MG63 (cell line): ENCODE measurements at places on chromosomes 2 and 18.
A peak's percentile ranks its signal among the peaks of the same experiment; 100 is the strongest.

DNA sequence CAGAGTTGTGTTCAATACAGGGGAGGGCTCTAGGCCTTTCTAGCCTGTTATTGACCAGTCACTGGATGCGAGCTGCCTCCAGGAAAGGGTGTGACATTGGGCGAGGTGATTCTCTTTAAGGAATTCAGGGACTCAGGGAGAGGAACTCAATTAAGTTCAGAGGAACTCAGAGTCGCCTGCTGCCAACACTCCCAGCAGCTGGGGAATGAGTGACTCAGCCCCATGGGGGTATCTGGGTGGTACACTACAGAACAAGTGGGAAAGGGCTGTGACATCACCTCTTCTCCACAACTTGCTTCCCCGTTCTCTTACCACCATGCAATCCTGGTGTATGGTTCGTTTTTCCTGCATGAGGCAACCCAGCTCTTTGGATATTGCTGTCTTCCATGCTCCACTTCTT is 50.4 kb upstream of the CYRIA start:
- no peak for DNase-seq

GRCh38 chr2:68879296-68879695 is 8.1 kb upstream of the BMP10 start:
- no peak for DNase-seq

- DNase-seq: peak; percentile 77
Observed at GRCh38 chr2:64062840-64063239, 43.6 kb upstream of the VPS54 start.

DNA sequence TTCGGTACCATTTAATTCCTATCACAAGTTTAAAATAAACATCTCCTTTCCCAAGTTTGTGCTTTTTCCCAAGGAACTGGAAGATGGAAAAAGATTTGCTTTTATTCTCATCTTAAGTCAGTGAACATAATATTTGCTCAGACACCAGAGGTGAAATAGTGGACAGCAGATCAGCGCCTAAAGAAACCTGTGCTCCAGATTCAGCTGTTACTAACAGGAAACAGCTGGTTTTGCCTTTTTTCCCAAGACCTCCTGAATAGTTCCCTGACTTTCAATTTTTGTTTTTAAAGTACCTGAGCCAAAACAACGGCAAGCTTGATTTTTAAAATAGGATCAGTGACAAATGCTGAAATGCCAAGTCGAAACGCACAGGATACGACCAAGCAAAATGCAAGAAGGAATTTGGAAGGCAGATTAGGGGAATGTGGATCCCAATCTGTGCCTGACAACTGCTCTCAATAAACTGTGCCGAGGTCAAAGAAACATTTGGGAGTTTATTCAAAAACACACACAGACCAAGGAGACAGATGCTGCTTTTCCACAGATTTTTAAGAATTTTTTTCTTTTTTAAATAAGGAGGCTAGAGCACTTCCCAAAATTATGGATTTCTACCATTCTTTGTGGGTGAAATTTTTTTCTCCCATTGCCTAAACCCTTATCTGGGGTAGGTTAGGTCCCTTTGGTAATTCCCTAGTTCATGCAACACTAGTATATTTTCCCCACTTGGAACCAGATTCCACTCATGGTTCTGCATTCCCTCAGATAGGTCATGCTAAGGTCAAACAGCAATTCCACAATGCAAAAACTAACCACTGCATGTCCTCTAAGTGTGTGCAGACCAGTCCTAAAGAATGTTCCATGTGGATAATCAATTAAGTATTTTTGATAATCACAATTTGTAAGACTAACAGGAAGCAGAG is 121.5 kb upstream of the PDE1A start:
- DNase-seq: no peak
